Renal pelvis (tissue), 12 donors: ENCODE measurements at places on chromosomes 12 and 14. TPM values are rescaled to one million over a fixed set of nuclear protein-coding genes. Genes with fewer than 3 reads are reported as not detected.

The RPGRIP1 gene
- polyA plus RNA-seq = 0.64 TPM

The KRT3 gene
- not detected for polyA plus RNA-seq

The FOXG1 gene
- polyA plus RNA-seq = 0.04 TPM

The CD163 gene
- polyA plus RNA-seq = 12.6 TPM

The C12orf54 gene
- polyA plus RNA-seq = not detected

The SYCP3 gene
- polyA plus RNA-seq = 0.97 TPM

The LMO3 gene
- 3.9 TPM for polyA plus RNA-seq

The HOXC10 gene
- polyA plus RNA-seq = 58.4 TPM

The NRIP2 gene
- 32.4 TPM for polyA plus RNA-seq

The FKBP3 gene
- 115 TPM for polyA plus RNA-seq

The BBOF1 gene
- polyA plus RNA-seq = 21.4 TPM

The PPFIA2 gene
- polyA plus RNA-seq = 6.2 TPM

The ERO1A gene
- polyA plus RNA-seq = 23.2 TPM

The MANSC1 gene
- 31.2 TPM for polyA plus RNA-seq

The EPYC gene
- not detected for polyA plus RNA-seq

The SEL1L gene
- polyA plus RNA-seq = 92.5 TPM

The IQSEC3 gene
- polyA plus RNA-seq = 7.5 TPM

The RPS29 gene
- 1,386 TPM for polyA plus RNA-seq

The CEBPE gene
- 0.15 TPM for polyA plus RNA-seq

The DIP2B gene
- 22.7 TPM for polyA plus RNA-seq

The WNT1 gene
- polyA plus RNA-seq = not detected

The CPNE6 gene
- polyA plus RNA-seq = not detected
